ENCODE measurements at places on chromosomes 4 and X.

- no peak for DNase-seq
Measured at GRCh38 chr4:118765399-118765798, 70.5 kb downstream of the SEC24D start.

DNA sequence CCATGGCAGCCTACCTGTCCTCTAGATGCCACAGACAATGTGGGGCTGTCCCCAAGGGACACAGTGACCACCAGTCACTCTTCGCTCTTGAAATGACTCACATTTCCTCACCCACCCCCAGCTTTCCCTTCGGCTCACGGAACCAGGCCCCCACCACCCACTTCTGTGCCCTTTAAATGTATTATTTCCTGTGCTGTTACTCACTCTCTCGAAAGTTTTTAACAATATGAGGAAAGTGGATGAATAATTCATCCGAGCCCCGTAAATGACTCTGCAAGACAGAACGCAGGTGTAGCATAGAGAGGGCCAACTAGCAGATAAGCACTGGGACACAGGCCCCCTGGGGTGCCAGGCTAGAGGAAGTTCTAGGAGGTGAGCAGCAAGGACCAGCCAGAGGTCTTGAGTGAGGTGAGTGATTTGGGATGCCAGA, 179.5 kb upstream of the TBL1X start:
- no peak for DNase-seq

GRCh38 chr4:151991884-151992167, 231.0 kb upstream of the GATB start:
- DNase-seq: no peak

GRCh38 chr4:173457893-173458292, 59.0 kb upstream of the SCRG1 start:
- no peak for DNase-seq

DNA sequence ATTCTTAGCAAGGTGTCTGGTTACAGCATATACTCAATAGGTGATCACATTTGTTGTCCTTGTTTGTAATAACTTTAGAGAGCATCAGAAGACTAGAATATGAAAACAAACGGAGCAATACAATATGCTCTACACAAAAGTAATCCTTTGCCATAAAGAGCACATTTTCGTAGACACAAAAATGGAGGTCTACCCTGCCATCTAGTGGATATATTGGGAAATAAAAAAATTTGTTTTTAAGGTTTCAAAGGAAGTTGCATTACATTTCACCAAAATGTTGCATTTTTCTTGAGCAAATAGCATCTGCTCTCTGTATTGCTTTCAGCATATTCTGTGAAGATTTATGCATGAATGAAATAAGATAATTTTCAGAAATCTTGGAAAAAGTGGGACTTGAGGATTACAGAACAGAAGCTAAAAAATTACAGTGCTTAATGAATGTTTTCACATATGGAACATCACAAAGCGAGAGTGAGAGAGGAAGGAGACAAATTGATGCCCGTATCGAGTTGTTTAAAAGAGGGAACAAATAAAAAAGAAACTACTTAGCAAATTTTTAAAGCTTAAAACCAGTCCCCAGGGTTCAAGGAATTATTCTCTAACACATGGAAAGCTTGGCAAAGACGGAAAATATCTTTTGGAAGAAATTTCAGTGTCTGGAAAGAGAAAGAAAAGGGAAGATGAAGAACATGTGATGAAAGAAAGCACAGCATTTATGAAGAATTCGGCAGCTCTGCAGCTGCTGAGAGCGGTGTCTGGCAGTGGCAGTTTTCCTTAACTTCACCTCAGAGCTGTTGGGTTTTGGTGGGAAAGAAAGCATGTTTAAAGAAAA, 390.1 kb downstream of the ANKRD50 start:
- DNase-seq: no peak

DNA sequence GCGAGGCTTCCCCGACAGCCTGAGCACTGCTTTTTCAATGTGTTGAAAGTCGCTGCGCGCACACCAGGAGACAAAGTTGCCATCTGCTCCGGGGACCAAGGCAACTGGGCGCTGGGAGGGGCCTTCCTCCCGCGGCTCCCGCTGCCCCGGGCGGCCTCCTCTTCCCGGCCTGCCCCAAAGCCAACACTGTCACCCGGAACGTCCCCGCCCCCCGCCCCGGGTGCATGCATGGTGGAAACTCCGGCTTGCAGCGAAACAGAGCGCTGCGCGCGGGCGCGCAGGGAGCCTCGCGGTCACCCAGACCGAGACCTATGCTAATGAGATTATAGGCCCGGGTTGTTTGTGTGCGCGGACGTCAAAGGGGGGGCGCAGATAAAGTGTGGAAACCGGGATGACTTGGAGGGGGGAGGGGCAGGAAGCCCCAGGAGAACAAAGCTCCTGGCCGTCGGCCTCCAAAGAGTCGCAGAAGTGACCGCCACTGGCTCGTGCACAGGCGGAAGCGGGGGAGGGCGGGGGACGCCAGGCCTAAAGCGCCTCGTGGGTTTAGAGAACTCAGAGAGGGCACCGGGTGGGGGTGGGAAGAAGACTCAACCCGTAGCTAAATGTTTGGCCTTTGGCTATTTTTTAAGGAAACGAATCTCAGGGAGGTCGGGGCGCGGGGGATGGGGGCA, 88.8 kb downstream of the BCOR start:
- no peak for DNase-seq

DNA sequence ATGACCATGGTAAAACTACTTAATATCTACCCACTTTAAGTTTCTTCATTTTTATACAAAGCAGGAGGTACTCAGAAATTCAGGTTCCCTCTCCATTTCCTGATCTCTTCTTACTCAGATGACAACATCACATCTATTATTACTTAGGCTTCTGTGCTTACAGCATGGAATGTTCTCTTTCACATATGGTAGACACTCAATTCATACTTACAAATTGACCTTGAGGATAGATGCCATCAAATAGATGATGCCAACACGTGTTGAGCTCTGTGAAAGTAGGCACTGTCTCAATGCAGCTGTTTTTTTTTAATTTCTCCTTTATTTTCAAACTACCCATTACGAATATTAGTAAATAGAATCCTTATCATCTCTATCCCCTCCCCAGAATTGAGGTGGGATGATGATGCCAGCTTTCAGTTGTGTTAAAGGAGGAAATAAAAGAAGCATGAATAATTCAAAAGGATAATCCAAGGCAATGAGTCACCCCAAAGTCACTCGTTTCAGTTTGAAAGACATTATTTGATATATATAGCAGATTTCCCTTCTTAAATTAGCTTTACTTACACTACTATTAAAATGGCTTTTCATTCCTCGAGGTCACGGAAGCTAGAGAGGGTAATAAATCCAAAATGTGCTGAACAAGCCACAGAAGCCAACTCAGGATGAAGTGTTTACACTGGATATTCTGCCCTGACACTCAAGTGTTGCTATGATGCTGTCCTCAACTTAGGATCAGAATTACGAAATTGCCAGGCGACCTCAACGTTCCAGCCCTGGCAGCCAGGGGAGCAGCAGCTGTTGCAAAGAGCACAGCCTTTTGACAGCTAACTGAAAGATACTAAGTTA, 124.2 kb upstream of the EOLA2 start:
- DNase-seq: no peak

GRCh38 chrX:134671294-134671693, 13.0 kb upstream of the PLAC1 start:
- no peak for DNase-seq

DNA sequence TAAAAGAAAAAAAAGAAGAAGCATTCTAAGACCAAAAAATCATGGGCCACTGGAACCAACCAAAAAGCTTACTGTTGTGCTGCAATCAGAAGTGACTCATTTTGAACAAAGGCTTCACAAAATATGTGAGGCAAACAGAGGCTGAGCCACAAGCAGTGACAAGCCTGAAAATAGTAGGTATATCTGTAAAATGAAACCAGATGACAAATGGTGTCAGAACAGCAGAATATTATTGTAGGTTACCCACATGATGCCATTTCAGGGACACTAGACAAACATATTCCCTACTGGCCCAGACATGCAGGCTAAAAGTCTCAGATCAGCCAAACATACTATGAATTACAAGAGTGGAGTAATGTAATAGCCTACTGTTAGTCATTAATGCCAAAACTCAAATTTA, 1301.8 kb upstream of the DIAPH2 start:
- no peak for DNase-seq

DNA sequence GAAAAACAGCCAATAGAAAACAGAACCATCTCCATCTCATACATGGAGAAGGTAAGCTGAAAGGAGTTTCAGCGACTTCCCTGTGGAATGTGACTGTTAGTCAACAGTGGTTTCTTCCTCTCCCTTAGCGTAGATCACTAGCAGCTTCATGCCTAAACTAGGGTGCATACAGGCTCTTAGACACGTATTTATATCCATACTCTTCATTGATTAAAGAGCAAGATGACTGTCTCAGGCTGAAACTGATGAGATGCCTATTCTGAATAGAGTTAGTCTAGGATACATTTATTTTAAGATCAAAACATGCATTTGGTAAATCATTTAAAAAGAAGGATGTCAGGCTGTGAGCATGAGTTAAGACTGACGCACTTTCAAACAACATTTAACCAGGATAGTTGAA, 423.3 kb downstream of the ARHGAP24 start:
- DNase-seq: no peak

GRCh38 chr4:112213091-112213490, 18.5 kb upstream of the AP1AR start:
- no peak for DNase-seq

DNA sequence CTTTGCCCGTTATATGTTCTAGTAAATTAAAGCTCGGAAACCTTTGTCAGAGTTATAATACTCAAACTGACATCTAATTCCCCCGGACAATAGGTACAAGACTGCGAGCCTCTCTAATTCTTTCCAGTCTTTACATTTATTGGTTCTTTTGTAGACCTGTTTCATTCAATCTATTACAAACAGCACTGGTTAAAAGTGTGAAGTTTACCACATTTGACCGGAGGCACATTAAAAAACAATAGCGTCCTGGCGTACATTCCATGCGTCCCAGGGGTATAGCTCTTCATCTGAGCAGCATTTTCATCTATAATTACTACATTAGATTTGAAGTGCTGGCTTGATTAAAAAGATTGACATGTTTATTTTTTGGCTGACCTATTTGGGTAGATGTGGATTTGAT, 49.9 kb upstream of the TENM3 start:
- no peak for DNase-seq
